Activated T-helper 17 cell treated with anti-CD3 and anti-CD28 coated beads, Interleukin-2, amount 50 U/mL, for 72 hours (primary cell): ENCODE measurements at places on chromosomes 7 and 10. TPM values are rescaled to one million over a fixed set of nuclear protein-coding genes. Genes with fewer than 3 reads are reported as not detected.

The CHRM2 gene
- total RNA-seq, result not detected

The LIPN gene
- total RNA-seq, result not detected

The LRRC61 gene
- 32.7 TPM for total RNA-seq

The ANKRD30A gene
- total RNA-seq, result not detected

The ZNF487 gene
- total RNA-seq, result 2.5 TPM

GRCh38 chr10:18209241-18209640 is 69.0 kb downstream of the CACNB2 start:
- H3K27me3 ChIP-seq, result peaks cover 6% of the 10 kb centered on the region
- H3K4me1 ChIP-seq, result no peaks in the 10 kb centered on the region

GRCh38 chr10:44858017-44858371 is 53.1 kb upstream of the TMEM72 start:
- H3K4me1 ChIP-seq, result no peaks in the 10 kb centered on the region
- H3K27me3 ChIP-seq, result peaks cover 4% of the 10 kb centered on the region
- ATAC-seq, result no peak
- H3K27ac ChIP-seq, result no peak overlapping the region

- ATAC-seq, result no peak
- H3K4me3 ChIP-seq, result no peak overlapping the region
- no peaks in the 10 kb centered on the region for H3K27me3 ChIP-seq
- H3K27ac ChIP-seq, result no peak overlapping the region
Observed at GRCh38 chr7:152137476-152138025, 112.1 kb downstream of the GALNT11 start.

GRCh38 chr10:600876-601659 is 88.4 kb downstream of the DIP2C start:
- no peak overlapping the region for H3K27ac ChIP-seq
- no peak for ATAC-seq
- H3K4me1 ChIP-seq, result no peaks in the 10 kb centered on the region

DNA sequence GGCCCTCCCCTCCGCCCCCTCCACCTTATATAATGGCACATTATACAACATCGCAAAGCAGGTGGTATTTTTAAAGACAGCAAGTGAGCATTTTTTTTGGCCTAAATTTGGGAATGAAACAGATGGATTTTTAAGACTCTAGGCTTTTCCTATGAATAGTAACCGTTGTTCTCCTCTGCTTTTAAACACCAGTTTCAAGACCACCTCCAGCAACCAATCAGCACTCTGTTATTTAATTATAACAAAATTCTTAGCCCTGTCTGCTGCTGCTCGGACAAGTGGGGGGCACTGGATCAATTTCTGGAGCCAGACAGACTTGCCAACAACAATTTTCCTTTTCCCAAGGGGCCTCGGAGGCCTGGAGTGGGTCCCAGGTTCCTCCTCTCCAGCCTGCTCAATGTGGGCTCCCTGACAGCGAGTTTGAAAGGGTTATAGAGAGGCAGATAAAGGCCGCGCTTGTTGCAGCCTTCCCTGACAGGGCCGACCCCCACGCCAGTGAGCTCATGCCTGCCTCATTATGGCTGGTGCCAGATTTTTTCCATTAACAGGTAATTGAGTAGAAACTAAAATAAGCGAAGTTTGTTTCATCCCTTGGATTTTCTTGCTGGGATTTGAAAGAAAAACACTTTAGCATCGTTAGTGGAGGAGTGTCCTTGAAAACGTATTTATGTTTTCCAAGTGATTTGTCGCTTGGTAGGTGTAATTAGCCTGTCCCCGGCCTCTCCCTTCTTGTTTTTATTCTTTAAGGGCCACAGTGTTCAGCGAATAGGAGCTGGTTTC is 227.3 kb downstream of the TCF7L2 start:
- H3K4me3 ChIP-seq, result no peak overlapping the region
- no peaks in the 10 kb centered on the region for H3K36me3 ChIP-seq
- H3K4me1 ChIP-seq, result no peaks in the 10 kb centered on the region
- ATAC-seq, result no peak
- no peaks in the 10 kb centered on the region for H3K27me3 ChIP-seq

DNA sequence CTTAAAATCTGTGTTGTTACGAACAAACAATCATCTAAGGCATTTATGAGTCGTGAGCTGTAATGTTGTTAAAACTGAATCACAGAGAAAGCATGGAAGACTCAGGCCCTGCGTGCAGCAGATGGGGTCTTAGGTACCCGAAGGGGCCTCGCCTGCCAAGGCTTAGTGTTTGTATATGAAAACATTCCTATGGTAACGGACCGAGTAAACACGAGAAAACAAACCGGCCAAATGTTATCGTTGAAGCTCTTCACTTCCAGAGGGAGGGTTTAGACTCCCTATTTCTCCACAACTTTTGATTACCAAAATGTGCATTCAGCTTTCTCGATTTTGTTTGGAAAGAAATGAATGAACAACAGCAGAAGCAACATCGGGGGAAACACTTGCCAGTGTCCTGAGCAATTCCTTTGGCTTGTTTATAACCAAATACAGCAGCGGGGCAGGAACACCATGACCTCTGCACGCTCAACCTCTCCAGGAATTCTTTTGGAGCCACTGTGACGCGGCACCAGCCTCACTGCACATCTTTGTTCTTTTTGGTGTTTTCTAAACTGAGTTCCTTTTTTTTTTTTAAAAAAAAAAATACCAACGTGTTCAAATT is 121.6 kb upstream of the KLF6 start:
- peaks cover 26% of the 10 kb centered on the region for H3K4me1 ChIP-seq
- no peak overlapping the region for H3K4me3 ChIP-seq
- H3K36me3 ChIP-seq, result no peaks in the 10 kb centered on the region
- H3K27me3 ChIP-seq, result no peaks in the 10 kb centered on the region
- ATAC-seq, result no peak
- H3K27ac ChIP-seq, result peak overlapping the region; percentile 10

- no peak overlapping the region for H3K27ac ChIP-seq
- peaks cover 4% of the 10 kb centered on the region for H3K4me1 ChIP-seq
- no peak for ATAC-seq
- no peak overlapping the region for H3K4me3 ChIP-seq
Observed at GRCh38 chr7:140685407-140686087, 11.0 kb upstream of the NDUFB2 start.

DNA sequence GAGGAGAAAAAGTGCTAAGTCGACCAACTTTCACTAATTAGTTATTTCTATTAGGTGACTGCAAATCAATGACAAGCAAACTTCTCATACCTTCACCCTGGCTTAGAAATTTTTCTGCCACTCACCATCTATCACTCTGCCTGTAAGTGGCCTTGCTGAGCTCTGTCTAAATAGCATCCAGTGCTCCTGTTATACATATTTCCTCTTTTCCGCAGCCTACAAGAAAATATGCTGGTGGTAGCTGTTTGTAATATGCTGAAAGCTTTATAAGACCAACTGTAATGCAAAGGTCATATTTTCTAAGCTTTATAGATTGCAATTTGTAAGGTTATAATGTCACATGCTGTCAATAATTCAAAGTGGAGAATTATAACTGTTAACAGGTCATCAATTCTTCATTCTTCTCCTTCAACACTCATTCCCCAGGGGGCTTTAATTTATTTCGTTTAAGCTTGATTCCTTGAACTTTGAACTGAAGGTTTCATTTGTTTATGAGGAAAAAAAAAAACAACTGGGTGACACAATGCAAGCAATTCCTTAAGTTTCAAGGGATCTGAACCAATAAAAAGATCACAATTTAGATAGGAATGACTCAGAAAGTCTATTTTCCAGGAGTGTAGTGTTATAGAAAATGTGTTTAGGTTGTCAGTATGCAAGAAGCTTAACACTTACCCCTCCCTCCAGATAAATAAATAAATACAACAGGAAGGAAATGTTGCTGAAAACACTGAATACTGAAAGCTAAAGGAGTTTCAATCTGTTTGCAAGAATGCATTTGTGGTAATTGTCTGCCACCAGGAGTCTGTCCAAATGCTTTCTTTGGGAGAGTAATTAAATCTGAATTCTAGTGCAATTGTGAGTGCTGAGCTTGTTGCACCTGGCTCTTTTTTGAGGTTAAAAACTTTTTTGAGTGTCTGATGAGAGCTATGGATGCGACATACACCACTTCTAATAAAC is 183.7 kb downstream of the SORCS1 start:
- H3K36me3 ChIP-seq, result no peaks in the 10 kb centered on the region
- no peak overlapping the region for H3K27ac ChIP-seq
- ATAC-seq, result no peak
- H3K27me3 ChIP-seq, result no peaks in the 10 kb centered on the region
- H3K4me1 ChIP-seq, result no peaks in the 10 kb centered on the region

DNA sequence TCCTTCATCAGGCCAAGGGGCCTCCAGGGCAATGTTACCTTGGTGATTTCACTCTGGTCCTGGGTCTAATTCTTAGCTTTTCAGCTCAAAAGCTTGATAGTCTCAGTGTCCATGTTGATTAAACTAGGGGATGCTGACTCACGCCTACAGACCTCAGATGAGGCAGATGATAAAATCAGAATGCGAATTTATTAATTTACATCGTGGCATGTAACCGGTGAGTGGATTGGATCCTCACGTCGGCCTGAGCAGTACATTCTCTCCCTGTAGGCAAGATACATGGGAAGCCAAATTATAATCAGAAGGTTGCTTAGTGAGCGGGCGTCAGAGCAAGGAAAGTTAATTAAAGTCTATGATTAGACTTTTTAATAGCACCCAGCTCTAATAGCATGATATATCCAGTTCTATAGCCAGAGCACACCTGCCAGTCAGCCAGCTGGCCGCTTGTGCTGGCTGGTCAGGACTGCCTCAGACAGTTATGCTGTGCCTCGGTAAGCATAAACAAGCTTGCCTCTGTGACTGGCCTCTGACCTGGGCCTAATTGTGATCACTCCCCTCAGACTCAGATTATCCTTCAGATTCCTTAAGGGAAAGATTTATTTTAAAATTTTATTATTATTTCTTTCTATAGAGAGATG is 20.2 kb upstream of the CPA5 start:
- no peaks in the 10 kb centered on the region for H3K4me1 ChIP-seq
- H3K27me3 ChIP-seq, result no peaks in the 10 kb centered on the region
- no peak overlapping the region for H3K27ac ChIP-seq

GRCh38 chr7:43944286-43944685 is 18.1 kb downstream of the UBE2D4 start:
- ATAC-seq, result no peak
- no peaks in the 10 kb centered on the region for H3K4me1 ChIP-seq
- H3K27ac ChIP-seq, result no peak overlapping the region
- no peaks in the 10 kb centered on the region for H3K27me3 ChIP-seq

- no peak for ATAC-seq
- no peak overlapping the region for H3K27ac ChIP-seq
- H3K4me1 ChIP-seq, result no peaks in the 10 kb centered on the region
- no peak overlapping the region for H3K4me3 ChIP-seq
- no peaks in the 10 kb centered on the region for H3K27me3 ChIP-seq
Observed at GRCh38 chr10:107814865-107815487, 650.5 kb upstream of the SORCS1 start.
